ENCODE measurements at places on chromosomes 16 and 17. TPM values are rescaled to one million over a fixed set of nuclear protein-coding genes. Genes with fewer than 3 reads are reported as not detected.

DNA sequence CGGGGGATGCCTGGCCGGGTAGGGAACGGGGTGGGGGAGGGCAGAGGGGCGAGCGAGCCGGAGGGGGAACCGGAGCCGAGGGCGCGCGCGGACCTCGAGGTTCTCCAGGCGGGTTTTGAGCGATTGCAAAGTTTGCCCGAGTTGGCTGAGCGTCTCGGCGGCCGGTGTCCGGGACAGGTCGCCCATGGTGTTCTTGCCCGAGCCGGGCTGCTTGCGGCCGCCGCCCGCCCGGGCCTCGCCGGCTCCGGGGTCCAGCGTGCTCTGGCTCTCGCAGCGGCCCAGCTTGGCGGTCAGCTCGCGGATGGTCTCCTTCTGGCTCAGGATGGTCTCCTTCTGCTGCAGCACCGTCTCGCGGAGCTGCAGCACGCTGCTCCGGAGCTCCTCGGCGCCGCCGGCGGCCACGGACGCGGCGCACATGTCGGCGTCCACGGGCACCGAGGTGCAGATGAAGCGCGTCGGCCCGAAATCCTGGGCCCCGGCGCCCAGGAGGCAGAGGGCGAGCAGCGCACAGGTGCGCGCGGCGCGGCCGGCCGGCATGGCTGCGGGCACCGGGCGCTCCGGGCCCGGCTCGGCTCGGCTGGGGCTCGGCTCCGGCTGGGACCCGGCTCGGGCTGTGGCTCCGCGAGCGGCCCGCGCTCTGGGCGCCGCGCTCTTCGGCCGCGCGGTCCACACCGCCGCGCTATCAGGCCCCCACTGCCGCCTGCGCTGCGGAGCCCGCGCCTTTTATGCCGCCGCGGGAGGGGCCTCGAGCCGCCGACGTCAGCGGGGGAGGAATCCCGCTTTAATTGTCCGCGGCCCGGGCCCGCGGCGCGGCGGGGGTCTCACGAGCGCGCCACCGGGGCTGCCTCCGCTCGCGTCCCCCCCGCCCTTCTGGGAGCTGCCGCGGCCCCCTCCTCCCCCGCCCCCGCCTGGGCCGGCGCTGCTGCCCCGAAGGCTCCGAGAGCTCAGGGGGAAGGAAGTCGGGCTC lies at the start of gene NPTX1:
NPTX1 (minus strand) TSS at position 698 of the 967 bp plus-strand sequence; CDS start at position 537, 161 bp downstream.
- no peak for DNase-seq

GRCh38 chr16:88057656-88058055 lies 106.4 kb downstream of the BANP start:
- DNase-seq: no peak

The BCO1 gene
- polyA plus RNA-seq: 1.2 TPM

DNA sequence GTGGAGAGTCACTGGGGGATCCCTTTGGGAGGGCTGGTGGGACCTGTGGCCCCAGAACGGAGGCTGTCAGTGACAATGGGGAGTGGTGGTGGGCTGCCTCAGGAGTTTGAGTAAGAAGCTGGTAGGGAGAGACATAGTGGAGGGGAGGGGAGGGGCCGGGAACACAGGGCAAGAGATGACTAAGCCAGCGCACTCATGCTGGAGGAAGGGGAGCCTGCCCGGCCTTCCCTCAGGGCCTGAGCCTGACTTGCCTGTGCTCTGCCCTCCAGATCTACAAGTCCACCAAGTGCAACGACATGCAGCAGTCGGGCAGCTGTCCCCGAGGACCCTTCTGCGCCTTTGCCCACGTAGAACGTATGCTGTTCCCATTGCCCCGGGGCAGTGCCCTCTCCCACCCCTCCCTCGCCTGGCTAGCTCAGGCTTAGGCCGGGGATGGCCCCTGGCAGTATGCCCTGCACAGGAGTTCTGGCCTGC lies 29.3 kb downstream of the UNC13D start:
- DNase-seq: no peak

GRCh38 chr17:61247439-61247838 lies 152.2 kb upstream of the TBX2 start:
- no peak for DNase-seq

The KREMEN2 gene
- 0.66 TPM for polyA plus RNA-seq

DNA sequence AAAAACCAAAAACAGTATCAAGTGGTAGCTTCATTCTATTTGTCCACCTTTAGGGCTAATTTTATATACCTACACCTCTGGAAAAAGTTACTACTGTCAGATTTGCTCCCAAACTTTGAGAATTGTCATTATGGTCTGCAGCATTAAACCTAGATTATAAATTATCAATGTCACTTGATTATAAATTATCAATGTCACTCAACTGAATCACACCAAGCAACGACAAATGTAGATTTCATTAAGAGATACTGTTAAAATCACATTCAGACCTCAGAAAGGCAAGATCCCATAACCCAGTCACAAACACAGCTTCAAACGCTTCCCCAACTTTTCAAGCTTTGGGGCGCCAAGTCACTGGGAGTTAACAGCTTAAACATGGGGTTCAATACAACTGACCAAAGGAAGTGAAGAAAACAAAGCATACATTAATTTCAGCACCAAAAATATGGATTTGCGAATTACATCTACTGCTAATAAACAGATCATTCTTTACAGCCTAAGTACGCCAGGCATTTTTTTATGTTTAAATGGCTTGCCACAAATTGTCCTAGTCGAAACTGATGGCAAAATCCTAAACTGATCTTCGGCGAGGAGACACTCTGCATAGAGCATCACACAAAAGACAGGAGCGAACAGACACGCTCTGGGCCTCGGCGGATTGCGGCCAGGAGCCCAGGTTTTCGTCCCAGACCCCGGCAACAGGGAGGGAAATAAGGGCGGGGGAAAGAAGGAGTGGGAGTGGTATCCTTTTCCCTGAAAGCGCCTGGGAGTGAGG lies 981 bp downstream of the GLG1 start:
- no peak for DNase-seq

GRCh38 chr17:41315204-41315794 lies at the start of gene KRTAP17-1:
KRTAP17-1 (minus strand) TSS chr17:41315710; CDS start chr17:41315650, 60 bp downstream.
- no peak for DNase-seq

GRCh38 chr17:41863074-41863848 lies 2.0 kb downstream of the KLHL11 start:
- no peak for DNase-seq

GRCh38 chr17:29592850-29593551 lies at the start of gene ANKRD13B:
ANKRD13B (plus strand) TSS chr17:29593132; CDS start chr17:29593622, 490 bp downstream.
- no peak for DNase-seq

DNA sequence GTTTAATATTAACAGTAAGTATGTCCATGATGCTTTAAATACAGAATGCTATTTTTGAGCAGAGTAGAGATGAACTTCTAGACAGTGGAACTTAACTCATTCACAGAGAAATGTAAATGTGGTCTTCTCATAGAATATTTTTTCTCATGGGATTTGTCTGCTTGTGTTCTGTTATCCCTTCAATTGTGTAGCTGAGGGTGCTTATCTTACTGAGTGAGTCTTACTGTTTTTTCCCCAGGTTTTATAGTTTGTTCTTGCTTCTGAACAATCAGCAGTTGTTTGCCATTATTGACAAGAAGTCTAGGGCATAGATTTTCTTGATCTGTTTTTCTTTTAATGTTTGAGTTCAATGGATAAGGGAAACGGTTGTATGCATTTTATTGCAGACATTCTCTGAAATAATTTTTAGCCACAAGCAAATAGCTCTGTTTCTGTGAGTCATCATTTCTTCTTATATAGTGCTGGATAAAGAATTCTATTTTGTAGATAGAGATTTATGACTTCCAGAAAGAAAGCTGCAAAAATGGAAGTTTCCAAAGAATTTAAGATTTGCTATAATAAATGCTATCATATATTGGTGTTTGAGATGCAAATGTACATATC lies 60.5 kb downstream of the NF1 start:
- no peak for DNase-seq

Measured in large intestine (tissue), 12 donors.